Stimulated activated CD8-positive, alpha-beta memory T cell treated with anti-CD3 and anti-CD28 coated beads, Interleukin-4, amount 100 ng/mL, for 48 hours (primary cell): ENCODE measurements at places on chromosomes 11 and 22.

DNA sequence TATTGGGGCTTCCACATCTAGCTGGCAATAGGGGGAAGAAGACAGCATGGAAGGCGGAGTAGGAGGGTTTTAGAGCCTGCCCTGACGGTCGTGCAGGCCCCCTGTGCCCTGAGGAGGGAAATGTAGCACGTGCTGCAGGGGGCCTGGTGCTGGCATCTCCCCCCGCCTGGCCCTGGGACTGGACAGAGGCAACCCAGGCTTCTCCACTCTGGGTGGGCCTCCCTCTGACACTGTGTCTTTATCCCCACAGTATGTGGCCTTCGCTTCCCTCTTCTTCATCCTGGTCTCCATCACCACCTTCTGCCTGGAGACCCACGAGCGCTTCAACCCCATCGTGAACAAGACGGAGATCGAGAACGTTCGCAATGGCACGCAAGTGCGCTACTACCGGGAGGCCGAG lies 36.8 kb downstream of the KCNC1 start:
- no peak for DNase-seq

- peak; percentile 31 for DNase-seq
Observed at GRCh38 chr11:28107191-28107749, 686 bp downstream of the KIF18A start.

DNA sequence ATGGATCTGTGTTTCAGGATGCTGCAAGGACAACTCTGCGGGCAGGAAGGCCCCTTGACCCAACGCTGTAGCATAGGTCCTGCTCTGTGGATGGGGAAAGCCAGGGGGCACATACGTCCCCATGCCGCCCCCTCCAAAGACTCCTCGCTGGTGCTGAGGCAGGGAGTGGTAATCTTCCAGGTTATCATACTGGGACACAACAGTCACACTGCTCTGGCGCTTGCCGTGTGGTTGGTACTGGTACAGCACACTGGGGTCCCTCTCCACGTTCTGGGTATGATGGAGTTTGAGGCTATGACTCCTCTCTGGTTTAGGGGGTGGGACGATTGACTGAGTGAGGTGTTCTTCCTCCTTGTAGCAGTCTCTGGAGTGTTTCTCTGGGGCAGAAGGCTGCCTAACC lies 26.2 kb upstream of the TP53AIP1 start:
- DNase-seq: no peak

DNA sequence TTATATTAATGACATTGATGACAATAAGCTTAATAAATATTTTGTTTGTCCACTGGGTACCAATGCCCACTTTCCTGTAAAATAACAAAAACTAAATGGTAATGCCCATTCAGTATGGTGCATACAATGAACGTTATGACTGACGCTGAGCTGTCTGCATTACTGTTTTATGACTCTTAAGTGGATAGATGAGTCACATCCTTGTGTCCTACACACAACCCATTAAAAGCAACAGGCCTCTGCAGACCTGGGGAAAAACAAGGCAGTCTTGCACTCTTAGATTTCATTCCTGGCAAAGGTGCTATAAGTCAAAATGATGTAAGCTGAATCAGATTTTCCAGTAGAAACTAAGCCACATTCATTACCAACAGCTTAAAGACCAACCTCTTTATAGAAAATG lies 176.3 kb upstream of the TMEM45B start:
- DNase-seq: peak; percentile 44

DNA sequence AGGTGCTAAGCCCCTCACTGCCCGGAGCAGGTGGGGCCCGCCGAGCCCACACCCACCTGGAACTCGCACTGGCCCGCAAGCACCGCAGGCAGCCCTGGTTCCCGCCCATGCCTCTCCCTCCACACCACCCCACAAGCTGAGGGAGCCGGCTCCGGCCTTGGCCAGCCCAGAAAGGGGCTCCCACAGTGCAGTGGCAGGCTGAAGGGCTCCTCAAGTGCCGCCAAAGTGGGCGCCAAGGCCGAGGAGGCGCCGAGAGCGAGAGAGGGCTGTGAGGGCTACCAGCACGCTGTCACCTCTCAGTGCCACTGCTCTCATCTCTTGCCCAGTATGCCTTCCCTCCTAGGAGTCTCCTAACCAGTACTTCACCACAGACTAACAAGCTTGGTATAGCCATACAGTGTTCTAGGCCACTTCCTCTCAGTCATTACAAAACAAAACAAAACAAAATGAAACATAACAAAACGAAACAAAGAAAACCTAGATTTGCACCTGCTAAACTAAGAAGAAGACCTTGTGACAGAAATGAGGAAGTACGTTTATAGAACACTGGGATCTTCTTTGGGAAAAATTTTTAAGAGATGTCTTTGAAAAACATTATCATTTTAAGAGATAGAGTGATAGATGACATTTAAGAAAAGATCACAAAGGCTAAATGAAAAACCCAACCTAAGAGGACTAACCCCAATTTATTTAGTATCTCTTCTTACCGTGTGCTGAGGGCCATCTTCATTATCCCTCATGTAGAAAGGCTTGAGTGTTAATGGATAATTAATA lies 47.7 kb upstream of the GAB2 start:
- DNase-seq: peak; percentile 38

- DNase-seq: no peak
Observed at GRCh38 chr11:78424334-78425270, 7.0 kb upstream of the GAB2 start.

DNA sequence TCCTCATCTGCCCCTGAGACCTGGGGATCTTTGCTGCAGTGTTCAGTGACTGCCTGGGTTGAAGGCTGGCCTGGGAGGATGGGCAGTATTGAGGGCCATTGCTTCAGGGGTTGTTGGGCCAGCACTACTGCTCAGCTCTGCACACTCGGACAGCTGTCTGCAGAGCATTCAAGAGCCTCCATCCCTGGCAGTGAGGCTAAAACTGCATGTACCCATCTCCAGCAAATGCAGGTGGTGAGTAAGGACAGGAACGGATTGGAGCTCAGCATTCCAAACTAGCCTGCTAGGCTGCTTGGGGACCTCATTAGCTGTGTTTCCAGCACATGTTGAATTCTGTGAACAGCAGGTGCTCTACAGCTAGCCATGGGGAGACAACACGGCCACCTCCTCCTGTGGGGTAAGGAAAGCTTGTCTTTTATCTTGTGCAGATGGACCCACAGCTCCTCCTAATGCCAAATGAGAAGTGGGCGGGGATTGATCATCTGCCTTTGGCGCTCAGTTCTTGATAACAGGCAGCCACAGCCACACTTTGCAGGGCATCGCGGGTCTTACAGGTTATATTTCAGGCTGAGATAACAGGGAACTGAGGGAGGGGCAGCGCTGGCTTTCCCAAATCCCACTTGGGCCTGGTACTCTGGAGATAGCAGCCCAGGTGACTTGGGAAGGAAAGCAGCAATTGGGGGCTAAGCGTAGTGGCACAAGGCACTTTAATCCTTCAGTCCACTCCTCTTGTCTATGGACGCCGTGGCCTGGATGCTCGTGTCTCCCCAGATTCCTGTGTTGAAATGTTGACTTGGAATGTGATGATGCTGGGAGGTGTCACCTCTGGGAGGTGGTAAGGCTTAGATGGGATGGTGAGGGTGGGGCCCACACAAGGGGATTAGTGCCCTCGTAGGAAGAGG lies 254.5 kb upstream of the B3GAT1 start:
- DNase-seq: no peak

DNA sequence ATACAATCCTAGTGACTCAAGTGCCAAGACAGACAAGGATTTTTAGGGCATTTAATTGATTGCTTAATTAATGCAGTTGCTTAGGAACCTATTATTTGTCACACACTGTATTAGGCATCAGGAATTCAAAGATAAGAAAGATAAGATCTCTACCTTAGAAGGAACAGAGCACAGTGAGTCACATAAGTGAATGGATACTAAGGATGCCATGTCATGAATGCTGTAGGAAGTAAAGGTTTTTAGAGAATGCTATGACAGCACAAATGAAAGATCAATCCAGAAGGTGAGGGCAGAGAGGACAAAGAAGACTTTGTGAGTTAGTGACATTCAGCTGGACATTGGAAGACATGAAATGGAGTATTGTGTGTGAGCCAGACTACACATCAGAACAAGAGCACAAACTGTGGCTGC lies 147.9 kb upstream of the DDI1 start:
- DNase-seq: no peak

GRCh38 chr22:45212306-45212709 lies 28.4 kb downstream of the KIAA0930 start:
- DNase-seq: no peak

- no peak for DNase-seq
Observed at GRCh38 chr11:17036666-17037658, 22.7 kb upstream of the PLEKHA7 start.

- DNase-seq: no peak
Observed at GRCh38 chr11:128026596-128026995, 560.8 kb downstream of the ETS1 start.

DNA sequence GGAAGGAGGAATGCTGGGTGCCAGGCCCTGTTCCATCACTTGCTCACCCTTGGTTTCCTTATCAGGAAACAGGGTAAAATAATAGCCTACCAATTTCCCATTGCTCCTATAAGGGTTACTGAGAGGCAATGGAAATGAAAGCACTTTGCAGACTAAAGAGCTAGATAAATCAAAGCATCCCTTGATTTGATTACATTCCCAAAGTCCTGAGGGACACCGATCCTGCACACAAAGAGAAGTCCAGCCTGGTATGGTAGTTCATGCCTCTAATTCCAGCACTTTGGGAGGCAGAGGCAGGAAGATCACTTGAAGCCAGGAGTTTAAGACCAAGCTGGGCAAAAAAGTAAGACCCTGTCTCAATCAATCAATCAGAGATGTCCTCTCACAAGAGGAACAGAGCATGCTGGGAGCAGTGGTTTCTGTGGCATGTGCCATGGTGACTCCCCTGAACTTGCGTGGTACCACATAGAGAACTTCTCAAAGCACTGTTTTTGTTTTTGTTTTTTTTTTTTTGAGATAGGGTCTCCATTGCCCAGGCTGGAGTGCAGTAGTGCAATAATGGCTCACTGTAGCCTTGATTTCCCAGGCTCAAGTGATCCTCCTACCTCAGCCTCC lies 10.7 kb downstream of the TBC1D10A start:
- DNase-seq: no peak

- DNase-seq: no peak
Observed at GRCh38 chr11:28760676-28761390, 652.6 kb downstream of the METTL15 start.

DNA sequence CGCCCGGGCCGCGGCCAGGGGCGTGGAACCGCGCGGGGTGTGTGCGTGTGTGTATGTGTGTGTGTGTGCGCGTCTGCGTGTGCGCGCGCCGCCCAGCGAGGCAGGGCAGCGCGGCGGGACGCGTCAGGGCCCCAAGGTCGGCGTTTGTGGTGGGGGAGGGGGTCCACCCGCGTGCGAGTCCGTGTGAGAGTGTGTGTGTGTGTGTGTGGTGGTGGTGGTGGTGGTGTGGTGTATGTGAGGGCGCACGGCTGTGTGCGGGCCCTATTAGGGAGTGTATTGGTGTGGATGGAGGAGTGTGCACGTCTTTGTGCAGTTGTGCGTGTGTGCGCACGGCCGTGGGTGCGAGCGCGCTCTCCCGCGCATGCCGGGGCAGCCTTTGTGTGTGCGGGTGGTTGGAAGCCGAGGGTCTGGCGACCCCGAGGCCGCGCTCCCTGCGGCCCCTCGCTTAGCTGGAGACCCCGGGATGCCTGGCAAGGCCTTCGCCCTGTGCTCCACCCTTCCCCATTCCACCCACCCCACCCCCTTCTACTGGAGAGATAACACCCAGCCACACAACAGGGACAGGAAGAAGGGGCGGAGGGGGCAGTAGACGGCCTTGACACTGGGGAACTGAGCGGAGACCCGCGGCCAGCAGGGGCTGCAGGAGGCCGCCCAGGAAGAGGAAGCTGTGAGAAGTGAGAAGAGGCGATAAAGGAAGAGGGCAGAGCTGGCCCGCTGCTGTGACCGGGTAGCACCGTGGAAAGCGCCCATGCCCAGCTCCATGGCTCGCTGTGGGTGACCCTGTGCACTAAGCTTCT lies 528 bp upstream of the ARRB1 start:
- peak; percentile 60 for DNase-seq

GRCh38 chr11:44690651-44691050 lies 36.1 kb upstream of the TSPAN18 start:
- no peak for DNase-seq

DNA sequence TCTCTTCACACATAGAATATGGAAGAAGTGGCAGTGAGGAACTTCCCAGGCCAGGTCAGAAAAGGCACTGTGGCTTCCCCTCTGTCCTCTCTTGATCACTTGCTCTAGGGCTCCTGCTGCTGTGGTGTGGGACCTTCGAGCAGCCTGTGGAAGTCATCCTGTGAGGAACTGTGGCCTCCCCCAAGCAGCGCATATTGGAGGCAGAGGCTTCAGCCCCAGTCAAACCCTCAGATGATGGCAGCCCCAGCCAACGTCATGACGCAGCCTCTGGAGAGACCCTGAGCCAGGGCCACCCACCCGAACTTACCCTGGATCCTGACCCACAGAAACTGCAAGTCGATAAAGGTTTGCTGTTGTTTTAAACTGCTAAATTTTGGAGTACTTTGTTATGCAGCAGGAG lies 444.9 kb downstream of the TBC1D22A start:
- peak; percentile 3 for DNase-seq

DNA sequence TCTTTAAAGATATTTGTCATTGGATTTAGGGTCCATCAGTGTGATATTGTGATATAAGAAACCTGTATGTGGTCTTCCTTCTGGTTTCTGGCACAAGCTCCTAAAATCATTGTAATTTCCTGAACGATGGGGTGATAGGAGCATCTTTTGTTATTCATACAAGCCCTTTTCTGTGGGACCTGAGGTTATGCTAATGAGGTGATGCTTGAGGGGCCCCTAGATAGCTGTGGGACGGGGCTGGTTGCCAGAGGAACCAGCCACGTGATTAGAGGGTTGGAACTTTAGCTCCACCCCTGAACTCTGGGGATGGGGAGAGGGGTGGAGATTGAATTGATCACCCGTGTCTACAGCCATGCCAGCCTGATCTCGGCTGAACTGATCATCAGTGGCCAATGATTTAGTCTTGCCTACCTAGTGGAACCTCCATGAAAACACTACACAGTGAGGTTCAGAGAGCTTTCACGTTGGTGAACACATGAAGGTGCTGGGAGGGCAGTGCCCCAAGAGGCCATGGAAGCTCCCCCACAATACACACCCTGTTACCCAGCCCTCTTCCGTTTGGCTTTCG lies 62.8 kb downstream of the BCR start:
- peak; percentile 79 for DNase-seq

DNA sequence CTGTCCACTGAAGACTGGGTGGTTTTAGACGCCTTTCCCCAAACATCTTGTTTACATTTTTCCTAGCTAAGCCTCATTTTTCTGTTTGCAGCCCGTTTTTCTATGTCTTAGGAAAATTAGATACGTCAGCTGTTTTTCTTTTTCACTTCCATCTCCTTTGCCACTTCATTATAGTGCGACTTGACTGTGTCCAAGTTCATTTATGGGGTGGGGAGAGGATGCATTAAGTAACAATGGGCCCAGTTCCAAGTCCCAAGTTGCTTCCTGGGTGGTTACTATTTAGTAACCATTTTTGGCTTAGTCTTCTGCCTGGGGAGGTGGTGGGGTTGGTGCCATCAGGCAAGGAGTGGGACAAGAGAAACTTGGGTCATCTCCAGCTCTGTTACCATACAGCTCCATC lies 83.0 kb downstream of the TRAF6 start:
- DNase-seq: no peak

- DNase-seq: peak; percentile 73
Observed at GRCh38 chr11:125345421-125346178, 150.5 kb downstream of the FEZ1 start.
